ENCODE measurements at places on chromosomes 13 and 19. TPM values are rescaled to one million over a fixed set of nuclear protein-coding genes. Genes with fewer than 3 reads are reported as not detected.

The EPS8L1 gene
- 12.4 TPM for total RNA-seq

The CAPN12 gene
- total RNA-seq: not detected

The SIAH3 gene
- not detected for total RNA-seq

The STRN4 gene
- total RNA-seq: 65.2 TPM

The OR10H2 gene
- not detected for total RNA-seq

The SLC39A3 gene
- 21.1 TPM for total RNA-seq

The LRRC4B gene
- not detected for total RNA-seq

The TYK2 gene
- total RNA-seq: 118 TPM

The PTH2 gene
- not detected for total RNA-seq

The ZFP36 gene
- 1.9 TPM for total RNA-seq

The S1PR2 gene
- 0.65 TPM for total RNA-seq

The ANGPTL8 gene
- not detected for total RNA-seq

All from bladder microvascular endothelial cell (primary cell).